ENCODE measurements at places on chromosomes 16 and 17. TPM values are rescaled to one million over a fixed set of nuclear protein-coding genes. Genes with fewer than 3 reads are reported as not detected.

GRCh38 chr16:17846030-17846429 is 375.3 kb upstream of the XYLT1 start:
- DNase-seq = no peak

PRR35 gene
- not detected for total RNA-seq

TAF1C gene
- 30.4 TPM for total RNA-seq

ADAMTS18 gene
- total RNA-seq = under 0.01 TPM

CEP131 gene
- total RNA-seq = 28.7 TPM

ALDH3A2 gene
- 27.5 TPM for total RNA-seq

DNA sequence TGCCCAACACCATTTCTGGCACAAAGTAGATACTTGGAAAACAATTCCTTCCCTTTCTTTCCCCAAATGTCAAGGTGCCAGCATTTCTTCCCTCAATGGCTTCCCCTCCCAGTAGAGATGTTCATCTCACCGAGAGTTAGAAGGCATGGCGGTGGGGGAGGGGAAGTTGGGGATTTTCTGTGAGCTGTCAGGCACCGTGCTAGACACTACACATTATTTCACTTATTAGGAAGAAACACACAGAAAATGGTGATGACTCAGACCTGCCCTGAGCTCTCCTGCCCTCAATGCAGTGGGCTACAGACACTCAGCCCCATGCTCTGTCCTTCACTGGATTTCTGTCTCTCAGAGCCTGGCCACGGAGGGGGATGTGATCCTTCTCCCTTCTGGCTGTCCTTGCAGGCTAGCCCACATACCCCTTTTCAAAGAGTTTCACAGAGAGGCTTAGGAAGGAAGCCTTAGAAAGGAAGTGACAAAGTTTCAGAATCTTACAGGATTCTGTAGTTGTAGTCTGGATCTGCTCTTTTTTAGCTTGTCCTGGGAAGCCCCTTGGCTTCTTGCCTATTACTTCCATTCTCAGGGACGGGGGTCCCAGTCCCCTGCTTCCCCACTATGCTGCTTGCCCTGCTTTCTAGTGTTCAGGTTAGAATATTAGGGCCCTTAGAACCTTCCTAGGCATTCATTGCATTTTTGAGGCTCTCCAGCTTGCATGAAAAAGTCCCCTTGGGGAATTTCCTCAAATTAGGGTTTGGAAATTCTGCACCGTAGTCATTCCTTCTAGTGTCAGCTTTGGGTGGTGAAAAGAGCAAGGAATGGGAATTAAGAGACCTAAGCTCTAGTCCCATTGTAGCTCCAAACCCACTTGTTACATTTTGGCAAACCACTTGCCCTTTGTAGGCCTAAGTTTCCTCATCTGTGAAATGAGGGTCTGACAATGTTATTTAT is 12.2 kb upstream of the CCL5 start:
- DNase-seq = no peak

SERPINF2 gene
- total RNA-seq = 0.07 TPM

DNA sequence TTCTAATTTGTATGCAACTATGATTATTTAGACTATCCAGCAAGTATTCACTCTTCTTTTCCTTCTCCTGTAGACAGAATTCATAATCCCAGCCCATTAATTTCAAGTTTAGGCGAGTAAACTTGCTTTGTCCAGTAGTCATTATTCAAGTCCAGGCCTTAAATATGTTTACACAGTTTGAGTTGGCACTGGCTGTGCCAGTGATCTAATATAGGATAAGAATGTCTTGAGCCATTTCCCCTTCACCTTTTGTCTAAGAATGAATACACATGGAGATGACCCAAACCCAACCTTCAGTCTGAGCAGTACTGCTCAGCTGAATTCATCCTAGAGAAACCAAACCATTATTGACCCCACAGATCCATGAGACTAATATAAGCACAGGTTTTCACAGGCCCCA is 930.4 kb upstream of the CDH8 start:
- no peak for DNase-seq

- no peak for DNase-seq
Observed at GRCh38 chr16:64236316-64236715, 885.5 kb downstream of the CDH11 start.

- DNase-seq = no peak
Observed at GRCh38 chr17:40022961-40023541, 7.8 kb downstream of the CSF3 start.

- DNase-seq = no peak
Observed at GRCh38 chr17:72351365-72351764, 230.5 kb downstream of the SOX9 start.

ABCC12 gene
- not detected for total RNA-seq

- DNase-seq = no peak
Observed at GRCh38 chr16:57728336-57729181, 7.0 kb upstream of the KATNB1 start.

GRCh38 chr16:84059946-84060901 is 17.6 kb upstream of the SLC38A8 start:
- DNase-seq = no peak

DNA sequence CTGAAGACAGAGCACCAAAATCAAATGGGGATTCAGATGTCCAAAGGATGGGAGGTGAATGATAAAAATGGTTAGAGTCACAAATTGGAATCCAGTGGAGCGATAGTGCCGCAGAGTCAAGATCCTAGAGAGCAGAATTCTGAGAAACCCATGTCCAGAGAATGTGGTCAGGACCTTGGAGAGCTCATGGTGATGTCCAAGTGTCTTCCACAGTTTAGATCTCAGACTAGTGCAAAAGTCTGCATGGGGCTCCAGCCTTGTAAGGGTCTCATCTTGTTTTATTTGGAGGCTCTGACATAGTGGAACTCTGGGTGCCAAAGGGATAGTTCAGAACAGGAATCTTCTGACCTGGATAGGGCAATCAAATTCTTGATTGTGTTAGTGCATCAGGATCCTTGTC is 245.9 kb upstream of the HSBP1 start:
- no peak for DNase-seq

- DNase-seq = no peak
Observed at GRCh38 chr16:695355-696089, 5.3 kb upstream of the WDR24 start.

DNA sequence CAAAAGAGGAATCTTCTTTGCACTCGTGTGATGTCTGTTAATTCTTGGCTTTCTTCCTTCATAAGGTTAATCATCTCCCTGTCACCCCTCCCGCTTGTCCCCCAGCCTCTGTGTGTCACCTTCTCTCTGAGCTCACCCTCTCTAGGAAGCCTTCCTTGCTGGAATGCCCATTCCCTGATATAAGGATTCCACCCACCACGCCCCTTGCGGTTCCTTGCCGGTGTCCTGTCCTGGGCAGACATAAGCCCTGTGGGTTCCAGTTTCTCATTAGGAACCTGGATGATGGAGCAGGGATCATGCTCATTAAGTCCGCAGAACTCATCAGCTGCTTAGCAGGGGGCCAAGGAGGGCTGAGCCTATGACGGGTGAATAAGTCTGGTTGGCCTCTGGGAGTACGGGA is 559.3 kb downstream of the MAF start:
- DNase-seq = no peak

- no peak for DNase-seq
Observed at GRCh38 chr17:75691801-75692626, 24.9 kb downstream of the SAP30BP start.

KIF18B gene
- total RNA-seq = 22.5 TPM

DNA sequence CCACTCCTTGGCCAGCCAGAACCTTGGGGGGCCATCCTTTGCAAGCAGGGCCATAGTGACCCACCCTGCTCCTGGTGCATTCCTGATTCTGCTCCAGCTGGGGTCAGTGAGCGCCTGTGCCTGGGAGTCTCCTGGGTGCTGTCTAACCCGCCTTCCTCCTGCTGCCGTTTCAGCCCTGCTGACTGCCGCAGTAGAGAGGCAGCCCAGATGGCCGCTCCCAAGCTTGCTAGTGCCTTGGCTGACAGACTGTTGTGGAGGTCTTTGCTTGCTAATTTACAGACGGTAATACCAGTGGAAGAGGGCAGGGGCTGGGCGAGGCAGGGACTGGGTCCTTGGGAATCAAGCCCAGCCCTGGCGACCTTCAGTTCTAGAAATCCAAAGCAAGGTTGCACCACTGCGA is 99.6 kb downstream of the SOCS1 start:
- DNase-seq = no peak

GRCh38 chr17:1532836-1533602 is 16.6 kb upstream of the INPP5K start:
- no peak for DNase-seq

GRCh38 chr16:84367297-84367680 is 1.0 kb upstream of the ATP2C2 start:
- no peak for DNase-seq

DNA sequence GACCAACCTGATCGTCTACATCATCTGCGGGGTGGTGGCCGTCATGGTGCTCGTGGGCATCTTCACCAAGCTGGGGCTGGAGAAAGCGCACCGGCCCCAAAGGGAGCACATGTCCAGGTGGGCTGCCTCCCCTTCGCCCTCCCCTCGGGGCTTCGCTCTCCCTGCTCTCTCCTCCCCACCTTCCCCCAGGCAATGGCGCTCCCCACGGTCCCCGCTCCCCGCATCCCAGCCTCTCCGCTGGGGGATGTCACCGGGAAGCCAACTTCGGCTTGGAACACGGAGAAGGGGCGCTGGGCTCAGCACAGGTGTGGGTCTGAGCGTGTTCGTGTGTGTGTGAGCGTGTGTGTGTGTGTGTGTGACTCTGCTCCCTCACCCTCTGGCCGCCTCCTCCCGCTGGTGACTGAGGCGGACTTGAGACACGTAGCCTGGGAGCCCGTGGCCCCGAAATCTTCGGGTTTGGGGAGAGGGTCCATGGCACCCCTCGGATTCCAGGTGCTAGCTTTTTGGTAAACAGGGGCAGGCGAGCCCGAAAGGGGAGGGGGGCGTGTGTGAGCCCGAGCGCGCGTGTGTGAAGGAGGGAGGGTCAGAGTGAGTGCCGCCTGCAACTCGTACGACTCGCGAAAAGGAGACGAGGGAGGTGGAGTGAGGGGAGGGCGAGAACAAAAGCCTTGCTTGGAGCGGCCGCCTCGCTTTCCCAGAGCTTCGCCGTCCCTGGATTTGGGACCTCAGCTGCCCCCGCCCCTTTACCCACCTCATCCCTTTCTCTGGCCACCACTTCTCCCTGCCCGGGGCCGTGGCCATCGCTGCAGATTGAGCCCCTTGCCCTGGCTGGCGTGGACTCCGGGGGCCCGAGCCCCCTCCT is 1.3 kb downstream of the SHISA9 start:
- DNase-seq = no peak

KRTAP9-8 gene
- not detected for total RNA-seq

DNA sequence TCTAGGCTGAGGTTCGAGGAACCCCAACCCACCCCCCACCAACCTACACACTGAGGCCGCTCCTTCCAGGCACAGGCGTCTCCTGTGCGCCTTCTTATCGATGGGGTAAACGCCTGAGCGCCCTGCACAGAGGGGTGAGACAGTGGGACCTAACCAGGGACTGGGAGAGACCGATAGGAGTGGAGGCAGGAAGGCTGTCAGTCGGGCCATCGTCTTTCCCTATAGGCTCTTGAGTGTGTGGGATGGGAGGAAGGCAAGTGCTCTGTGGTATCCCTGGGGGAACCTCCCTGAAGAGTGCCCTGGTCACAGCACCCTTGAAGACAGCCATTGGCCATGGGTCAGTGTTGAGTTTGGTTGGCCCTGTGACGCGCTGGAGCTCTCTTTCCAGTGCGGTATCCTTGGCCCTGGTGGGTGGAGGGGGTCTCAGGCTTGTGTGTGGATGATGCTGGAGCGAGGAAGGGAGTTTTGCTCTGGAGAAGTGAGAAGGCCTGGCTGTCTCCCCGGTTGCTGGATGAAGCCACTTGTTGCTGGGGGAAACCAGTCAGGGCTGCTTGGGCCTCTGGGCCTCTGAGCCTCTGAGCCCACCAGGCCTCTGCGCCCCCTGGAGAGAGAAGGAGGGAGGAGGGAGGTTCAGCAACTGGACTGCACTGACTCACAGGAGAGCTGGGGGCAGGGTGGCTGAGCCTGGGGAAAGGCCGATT is 1.7 kb downstream of the GPRC5C start:
- no peak for DNase-seq

DNA sequence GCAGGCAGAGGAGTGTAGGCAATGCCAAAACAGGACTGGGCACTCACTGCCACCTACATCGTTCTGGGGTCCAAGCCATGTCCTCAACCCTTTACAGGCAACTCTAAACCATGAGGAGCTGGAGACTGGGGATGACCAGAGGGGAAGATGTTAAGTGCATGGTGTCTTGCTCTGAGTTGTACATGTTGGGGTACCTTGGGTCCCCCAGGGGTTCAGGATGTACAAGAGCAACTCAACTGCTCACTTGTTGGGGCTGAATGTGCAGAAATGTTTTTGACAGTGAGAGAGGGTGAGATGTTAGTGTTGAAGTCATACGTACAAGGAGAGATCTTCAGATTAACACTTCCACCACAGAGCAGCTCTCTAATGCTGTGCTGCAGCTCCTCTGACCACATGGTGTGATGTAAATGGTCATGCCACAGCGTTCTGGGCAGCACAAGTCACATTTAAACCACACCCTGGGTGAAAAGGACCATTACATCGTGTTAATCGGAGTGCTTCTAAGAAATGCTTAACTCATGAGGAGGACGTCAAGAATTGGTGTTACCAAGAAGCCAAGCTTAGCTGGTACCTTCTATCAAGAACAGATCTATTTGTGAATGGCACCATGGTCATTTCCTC is 2.4 kb downstream of the CCL18 start:
- no peak for DNase-seq

DNA sequence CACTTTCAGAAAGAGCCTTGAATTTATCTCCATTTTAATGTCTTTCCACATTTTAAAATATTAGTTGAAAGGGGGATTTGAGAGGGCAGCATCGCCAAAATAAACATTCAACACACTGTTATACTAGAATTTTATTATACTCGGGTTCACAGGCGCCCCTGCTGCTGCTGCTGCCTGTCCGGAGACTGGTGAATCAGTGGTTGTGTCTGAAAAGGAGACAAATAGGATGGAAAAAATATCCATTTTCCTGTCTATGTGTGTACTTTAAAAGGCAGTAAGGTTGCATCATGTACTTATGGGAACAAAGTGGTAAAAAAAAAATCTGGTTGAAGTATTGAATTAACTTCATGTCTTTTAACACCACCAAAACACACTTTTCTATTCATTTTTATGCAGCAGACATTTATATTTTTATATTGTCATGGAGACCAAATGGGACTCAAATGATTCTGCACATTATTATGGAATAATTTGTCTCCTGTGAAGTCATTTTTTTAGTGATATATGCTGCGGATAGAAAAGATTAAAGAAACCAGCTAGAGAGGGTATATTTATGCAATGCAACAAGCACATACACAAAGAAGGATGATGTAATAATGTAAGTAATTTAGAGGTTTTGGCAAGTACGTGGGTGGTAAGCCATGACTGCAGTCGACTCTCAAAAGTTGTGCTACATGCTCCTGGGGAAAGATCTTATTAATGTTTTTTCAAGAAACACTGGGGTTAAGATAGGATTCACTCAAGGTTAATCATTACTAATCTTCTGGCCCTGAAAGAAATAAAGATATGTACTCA is 759.0 kb upstream of the SOX9 start:
- no peak for DNase-seq

Measured in epithelial cell of proximal tubule (primary cell).